Activated CD8-positive, alpha-beta memory T cell treated with anti-CD3 and anti-CD28 coated beads for 1 hour (primary cell): ENCODE measurements at places on chromosomes 3 and 15.

DNA sequence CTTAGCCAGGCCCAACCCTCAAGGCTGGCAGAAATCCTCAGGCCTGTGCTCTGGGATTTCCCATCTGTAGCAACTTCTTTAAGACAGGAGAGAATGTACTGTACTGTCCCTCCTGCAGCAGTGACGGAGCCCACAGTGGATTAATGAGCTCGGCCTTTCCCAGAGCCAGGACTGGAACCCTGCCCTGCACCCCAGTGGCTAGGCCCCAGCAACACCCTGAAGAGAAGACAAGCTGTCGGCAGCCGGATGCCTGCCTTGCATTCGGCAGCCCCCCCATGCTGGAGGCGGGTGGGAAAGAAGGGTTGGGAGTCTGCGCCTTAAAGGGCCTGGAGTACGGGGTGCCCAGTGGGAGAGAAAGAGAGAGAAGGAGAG, 32.0 kb downstream of the KLHL25 start:
- DNase-seq: no peak

GRCh38 chr15:65914386-65914785, 45.1 kb downstream of the RAB11A start:
- DNase-seq: no peak

DNA sequence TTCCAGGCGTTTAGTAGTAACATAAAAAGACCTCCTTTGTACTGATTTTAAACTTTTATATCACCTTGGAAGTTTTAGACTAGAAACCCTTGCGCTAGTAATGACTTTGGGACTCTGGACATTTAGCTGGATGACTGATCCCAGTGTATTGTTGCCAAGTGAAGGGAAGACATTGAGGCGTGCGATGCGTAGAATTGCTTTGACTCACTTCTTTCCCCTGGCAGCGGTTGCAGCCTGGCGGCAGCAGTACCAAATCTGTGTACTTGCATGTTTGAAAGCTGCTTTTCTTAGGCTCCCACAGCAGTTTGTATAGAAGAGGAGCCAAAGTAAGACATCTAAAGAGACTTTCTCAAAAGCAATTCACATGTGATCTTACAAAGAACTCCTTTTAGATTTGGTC, 151.6 kb downstream of the BBX start:
- no peak for DNase-seq

- DNase-seq: no peak
These were observed 103.4 kb downstream of the GSK3B start for GRCh38 chr3:119990888-119991287.

DNA sequence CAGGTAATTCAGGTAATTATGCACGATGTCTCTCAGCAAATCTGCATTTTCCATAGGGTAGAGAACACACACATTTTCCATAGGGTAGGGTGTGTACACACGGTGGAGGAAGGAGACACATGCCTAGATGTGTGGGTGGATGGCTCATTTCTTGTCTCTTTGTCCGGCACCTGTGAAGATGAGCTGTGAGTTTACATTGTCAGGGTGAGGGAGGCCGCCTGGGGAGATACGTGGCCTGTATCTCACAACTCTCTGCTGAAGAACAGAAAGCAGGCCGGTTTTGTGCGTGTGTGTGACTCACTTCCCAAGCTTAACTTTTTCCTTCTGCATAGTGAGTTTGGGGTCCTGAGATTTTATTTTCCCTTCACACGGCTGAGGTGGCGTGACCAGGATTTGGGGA, 60.3 kb downstream of the SLC6A6 start:
- DNase-seq: no peak

DNA sequence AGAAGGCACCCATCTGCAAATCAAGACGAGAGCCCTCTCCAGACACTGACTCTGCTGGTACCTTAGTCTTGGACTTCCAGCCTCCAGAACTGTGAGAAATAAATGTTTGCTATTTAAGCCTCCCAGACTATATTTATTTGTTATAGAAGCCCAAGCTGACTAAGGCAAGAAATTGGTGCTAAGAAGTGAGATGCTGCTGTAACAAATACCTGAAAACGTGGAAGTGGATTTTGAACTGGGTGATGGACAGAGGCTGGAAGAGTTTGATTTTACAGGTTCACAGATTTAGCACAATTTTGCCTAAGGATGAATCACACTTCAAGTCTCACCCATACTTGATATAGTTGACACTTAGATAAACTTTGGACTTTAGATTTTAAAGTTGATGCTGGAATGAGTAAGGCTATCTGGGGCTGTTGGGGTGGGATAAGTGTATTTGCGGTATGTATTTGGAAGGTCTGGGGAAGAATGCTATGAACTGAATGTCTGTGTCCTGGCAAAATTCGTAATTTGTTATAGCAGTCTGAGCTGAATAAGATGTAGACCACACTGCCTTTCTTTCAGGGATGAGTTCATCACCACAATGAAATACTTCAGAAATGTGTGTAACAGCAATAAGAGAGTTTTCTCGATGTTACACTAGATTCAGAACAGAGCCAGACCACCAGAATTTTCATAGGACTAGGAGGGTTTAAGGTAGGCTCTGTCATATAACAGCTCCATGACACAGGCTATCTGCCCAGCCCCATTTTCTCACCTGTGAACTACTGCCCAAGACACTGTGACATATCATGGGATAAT, 120.5 kb upstream of the LMCD1 start:
- DNase-seq: no peak

DNA sequence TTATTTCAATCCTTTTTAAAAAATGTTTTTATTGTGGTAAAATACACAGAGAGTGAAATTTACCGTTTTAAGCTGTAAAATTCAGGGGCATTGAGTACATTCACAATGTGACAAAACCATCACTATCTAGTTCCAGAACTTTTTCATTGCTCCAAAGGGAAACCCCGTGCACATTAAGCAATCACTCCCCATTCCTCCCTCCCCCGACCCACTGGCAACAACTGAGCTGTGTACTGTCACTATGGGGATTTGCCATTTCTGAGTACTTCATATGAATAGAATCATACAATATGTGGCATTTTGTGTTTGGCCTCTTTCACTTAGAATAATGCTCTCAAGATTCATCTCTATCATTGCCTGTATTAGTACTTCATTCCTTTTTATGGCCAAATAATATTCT, 45.5 kb upstream of the BOC start:
- no peak for DNase-seq

DNA sequence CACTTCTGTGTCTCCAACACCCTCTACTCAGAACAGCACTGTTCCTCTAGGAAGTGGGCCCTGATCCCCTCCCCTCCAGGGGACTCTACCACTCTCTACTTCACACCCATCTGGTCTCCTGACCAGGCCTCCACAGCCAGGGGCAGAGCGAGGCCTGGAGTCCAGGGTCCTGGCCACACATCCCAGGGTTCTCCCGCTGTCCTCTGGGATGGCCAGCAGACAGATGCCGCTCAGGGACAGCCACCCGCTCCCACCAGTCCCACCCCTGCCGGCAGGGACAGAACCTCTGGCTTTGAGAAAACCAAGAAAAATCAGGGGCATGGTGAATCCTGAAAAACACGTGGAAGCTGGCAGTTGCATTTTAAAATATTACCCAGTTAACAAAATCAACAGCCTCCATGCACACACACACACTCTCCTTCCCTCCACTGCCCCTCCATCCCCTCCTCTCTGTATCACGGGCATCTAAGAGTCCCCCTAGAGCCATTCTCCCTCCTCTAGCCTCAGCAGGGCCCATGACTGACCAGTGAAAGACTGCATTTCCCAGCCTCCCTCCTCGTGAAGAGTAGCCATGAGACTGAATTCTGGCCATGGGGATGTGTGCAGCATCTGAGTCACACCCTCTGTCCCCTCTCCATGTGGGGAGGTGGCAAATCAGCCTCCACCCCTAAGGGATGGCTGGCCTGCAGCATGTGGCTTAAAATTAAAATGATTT, 32.1 kb upstream of the IQSEC1 start:
- DNase-seq: no peak

- no peak for DNase-seq
These were observed 17.1 kb downstream of the ADCY5 start for GRCh38 chr3:123431658-123432324.

DNA sequence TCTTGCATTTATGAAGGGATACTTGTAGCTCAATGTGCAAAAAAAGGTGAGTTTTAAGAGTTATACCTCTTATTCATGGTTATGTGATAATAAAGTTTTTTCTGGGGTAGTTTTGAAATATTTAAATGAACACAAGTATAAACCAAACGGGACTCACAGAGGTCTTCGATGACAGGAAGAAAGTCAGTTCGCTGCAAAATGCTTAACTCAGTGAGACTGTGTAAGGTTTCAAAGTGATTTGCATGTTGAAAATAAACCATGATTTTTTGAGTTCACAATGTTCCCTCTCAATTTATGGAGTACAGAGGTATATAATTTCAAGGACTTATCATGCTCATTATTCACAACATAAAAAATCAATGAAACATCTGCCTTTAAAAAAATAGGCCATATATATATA, 36.3 kb upstream of the MYH15 start:
- no peak for DNase-seq

DNA sequence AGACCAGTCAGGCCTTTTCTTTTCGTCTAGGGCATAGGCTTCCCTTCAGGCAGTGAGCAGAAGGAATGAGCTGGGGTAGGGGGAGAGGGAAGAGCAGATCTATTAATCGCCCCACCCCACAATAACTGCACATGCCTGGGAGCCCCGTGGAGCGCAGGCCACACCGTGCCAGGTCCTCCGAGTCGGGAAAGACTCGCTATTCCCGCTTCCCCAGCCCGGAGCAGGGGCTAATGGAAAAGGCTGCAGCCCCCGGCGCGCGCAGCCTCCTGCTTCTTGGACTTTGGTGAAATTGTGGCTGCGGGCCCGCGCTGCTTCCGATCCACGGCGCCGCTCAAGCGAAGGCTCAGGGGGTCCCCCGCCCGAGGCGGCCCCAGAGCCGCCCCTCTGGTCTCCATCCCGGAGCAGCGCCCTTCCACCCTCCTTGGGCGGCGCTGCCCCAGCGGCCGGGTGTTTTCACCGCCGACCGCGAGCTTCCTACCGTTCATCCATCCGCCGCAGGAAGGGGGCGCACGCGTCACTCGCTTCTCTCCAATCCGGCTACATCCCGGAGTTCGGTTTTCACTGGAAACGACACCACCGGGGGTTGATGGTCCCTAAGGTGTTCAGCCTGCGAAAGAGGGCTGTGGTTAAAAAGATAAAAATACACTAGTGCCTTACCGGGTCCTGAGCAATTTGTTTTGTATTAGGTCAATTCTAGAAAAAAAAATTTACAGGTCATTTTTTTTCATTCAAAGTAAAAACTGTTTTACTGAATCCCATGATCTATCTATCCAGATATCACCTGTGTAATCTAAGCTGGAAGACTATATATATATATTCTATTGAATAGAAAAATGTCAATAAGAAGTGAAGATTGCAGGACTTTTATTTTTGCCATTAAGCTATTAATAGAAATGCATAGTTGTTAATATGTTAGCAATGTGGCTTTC, 4.4 kb upstream of the SYNM start:
- no peak for DNase-seq

- no peak for DNase-seq
These were observed 40.9 kb upstream of the RNU6-1 start for GRCh38 chr15:67880651-67881182.

- DNase-seq: no peak
These were observed 26.5 kb downstream of the EIF2AK4 start for GRCh38 chr15:39960411-39960810.

DNA sequence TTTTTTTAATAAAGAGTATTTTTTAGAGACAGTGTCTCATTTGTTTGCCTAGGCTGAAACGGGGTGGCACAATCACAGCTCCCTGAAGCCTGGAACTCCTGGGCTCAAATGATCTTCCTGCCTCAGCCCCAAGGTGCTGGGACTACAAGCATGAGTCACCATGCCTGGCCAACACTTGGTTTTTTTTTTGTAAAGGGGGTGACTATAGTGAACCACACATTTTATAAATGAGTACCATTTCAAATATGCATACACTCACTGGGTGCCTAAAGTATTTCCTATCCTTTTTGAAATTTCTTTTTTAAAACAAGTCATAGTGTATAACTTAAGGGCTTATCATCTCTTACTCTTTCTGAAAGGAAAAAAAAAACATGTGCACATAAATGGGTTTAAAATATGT, 325.2 kb upstream of the MEIS2 start:
- DNase-seq: no peak

DNA sequence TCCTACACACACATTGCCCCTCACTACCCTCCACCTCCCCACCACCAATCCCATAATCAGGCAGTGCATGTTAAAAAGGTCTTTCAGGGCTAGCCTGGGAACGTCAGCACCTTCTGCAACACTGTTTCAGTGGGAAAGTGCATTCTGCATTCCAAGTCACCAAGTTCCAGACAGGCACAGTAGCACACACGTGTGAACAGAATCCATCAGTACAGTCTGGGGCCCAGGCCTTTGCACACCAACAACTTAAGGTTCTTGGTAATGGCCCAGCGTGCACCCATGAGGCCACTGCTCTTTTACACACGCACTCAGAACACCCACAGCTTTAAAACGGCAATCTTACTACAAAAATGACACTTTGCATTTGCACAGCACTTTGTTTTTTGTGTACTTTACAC, 1.2 kb downstream of the ANXA2 start:
- no peak for DNase-seq

DNA sequence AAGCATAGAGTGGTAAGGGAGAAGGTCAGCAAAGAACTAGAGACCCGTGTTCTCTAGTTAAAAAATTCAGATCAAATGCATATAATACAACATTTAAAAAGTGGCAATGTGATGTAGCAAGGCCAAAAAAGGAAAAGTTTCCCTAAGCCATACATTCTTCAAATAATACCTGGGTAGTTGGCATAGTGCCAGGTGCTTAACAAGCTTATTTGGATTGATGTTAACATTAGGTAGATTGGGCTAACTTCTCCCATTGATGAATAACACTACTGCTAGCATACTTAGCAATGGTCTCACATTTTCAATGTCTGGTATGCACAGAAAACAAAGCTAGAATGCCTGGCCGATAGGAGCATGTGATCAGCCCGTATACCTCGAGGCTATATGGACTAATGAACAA, 283.6 kb upstream of the RARB start:
- DNase-seq: no peak

GRCh38 chr3:50256978-50257890, 11.7 kb upstream of the SEMA3B start:
- DNase-seq: no peak

DNA sequence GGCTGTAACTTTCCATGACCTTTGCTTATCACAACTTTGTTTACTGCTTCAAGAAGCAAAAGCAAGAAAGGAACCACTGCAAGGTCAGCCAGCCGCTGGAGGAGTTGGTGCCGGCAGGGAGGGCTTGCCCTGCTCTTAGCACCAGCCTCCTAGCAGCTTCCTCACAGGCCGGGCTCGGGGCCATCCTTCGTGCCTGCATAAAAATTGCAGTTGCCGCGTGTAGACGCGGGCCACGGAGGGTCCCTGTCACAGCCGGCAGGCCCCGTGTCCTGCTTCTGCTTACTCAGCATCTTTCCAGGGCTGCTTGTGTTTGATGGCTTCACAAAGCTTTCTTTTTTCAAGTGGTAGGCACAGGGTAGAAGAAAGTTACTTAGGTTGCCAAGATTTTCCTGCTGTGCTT, 84.4 kb downstream of the PGPEP1L start:
- no peak for DNase-seq

GRCh38 chr3:134323966-134324962, 50.0 kb downstream of the AMOTL2 start:
- DNase-seq: no peak
